ENCODE measurements at places on chromosomes 7 and 10. TPM values are rescaled to one million over a fixed set of nuclear protein-coding genes. Genes with fewer than 3 reads are reported as not detected.

The PTPN20 gene
- total RNA-seq = not detected

The SMARCD3 gene
- total RNA-seq = 11.8 TPM

- no peak for DNase-seq
Measured at GRCh38 chr10:34454590-34455261, 360.4 kb downstream of the PARD3 start.

The NRCAM gene
- 14.6 TPM for total RNA-seq

DNA sequence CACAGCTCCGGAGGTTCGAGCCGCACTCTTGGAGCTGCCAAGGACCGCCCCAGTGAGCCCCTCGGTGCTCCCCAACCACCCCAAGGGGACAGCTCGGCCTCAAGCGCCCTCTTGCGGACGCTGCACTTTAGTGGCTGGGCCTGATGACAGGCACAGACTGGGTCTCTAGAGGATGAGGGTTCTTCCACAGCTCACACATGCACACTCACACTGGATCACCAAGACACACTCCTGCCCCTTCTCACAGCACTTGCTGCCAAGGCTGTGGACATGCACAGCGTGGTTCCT is 2.1 kb downstream of the RET start:
- DNase-seq = no peak

The MINPP1 gene
- 26.5 TPM for total RNA-seq

GRCh38 chr7:41224063-41224763 is 478.7 kb downstream of the INHBA start:
- peak; percentile 73 for DNase-seq

- no peak for DNase-seq
Measured at GRCh38 chr10:782751-783648, 93.5 kb upstream of the DIP2C start.

DNA sequence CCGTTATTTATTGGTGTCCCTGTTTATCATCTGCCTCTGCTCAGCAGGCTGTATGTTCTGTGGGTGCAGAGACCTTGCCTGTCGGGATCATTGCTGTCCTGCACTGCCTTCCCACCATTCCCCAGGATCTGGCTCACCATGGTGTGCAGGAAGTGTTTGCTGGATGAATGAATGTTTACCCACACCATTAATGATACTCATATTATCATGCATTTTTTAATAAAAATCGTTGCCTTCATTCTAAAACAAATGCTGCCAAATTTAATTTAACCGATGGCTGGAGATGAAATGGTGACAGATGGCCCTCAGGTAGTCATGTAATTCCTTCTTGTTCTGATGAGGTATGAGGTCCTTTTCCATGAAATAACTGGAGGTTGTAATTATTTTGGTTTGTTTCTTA is 22.5 kb downstream of the PLPP4 start:
- no peak for DNase-seq

- no peak for DNase-seq
Measured at GRCh38 chr10:124210263-124210662, 116.9 kb upstream of the CHST15 start.

The ETV1 gene
- 9.3 TPM for total RNA-seq

The ZNF783 gene
- 6.9 TPM for total RNA-seq

The HKDC1 gene
- total RNA-seq = 0.30 TPM

GRCh38 chr7:94509264-94509886 is at the start of gene CASD1:
Gene CASD1 (plus strand): TSS chr7:94509809. CDS start chr7:94510085, 276 bp downstream.
- peak; percentile 7 for DNase-seq

- no peak for DNase-seq
Measured at GRCh38 chr7:98238976-98239375, 13.1 kb downstream of the TECPR1 start.

GRCh38 chr7:45311597-45311996 is 154.0 kb downstream of the RAMP3 start:
- no peak for DNase-seq

DNA sequence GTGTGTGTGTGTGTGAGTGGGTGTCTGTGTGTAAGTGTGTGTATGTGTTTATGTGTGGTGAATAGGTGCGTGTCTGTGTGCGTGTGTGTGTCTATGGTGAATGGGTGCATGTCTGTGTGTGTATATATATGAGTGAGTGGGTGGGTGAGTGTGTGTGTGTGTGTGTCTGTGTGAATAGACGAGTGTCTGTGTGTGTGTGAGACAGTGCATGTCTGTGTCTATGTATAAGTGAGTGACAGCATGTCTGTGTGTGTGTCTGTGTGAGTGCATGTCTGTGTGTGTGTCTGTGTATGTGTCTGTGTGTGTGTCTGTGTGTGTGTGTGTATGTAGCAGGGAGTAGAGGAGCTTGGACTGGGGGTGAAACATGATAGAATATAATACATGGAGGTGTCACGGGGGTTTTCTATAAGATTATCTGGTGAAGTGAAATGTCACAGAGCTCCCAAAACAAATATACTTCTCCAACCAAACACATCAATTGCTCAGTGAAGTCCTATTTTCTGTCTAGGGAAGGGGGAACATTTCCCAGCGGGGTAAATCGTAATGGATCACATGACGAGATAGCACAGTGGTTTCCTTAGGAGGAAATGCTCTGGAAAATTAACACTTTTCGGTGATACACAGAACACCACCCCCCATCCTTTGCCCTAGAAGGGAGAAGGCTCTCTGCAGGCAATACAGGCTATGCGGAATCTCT is 723.3 kb upstream of the CELF2 start:
- DNase-seq = no peak

DNA sequence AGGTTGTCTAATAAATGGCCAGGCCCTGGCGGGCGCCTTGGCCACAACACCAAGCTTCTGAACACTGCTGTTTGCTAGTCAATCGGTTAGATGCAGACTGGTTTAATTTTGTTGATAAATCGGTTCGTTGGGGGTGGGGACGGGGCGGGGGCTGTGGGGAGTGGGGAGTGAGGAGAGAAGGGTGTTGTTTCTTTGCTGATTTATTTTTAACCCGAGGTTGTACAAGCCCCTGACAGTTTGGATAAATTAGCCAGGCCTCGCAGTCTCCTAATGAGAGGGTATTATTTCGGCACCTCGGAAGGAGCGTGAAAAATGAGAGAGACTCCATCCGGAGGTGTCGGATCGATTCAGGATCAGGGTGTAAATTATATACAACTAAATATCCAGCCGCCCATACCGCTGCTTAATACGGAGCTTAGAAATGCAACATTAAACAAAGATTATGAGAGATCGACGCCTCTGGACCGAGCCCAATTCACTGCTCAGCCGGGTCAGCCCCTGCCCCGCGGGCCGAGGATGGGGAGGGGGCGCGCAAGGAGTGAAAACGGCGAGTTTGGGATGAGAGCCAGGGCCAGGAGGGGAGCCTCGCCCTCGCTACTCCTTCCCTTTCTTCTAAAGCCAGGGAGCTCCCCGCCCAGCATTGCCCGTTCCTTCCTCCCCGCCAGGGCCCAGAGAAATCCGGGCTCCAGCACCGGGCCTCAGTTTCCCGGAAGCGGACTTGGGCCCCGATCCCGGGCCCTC is 8.0 kb downstream of the UNCX start:
- DNase-seq = no peak

Data from HT1080 (cell line).